ENCODE measurements at places on chromosomes 16 and 17.

DNA sequence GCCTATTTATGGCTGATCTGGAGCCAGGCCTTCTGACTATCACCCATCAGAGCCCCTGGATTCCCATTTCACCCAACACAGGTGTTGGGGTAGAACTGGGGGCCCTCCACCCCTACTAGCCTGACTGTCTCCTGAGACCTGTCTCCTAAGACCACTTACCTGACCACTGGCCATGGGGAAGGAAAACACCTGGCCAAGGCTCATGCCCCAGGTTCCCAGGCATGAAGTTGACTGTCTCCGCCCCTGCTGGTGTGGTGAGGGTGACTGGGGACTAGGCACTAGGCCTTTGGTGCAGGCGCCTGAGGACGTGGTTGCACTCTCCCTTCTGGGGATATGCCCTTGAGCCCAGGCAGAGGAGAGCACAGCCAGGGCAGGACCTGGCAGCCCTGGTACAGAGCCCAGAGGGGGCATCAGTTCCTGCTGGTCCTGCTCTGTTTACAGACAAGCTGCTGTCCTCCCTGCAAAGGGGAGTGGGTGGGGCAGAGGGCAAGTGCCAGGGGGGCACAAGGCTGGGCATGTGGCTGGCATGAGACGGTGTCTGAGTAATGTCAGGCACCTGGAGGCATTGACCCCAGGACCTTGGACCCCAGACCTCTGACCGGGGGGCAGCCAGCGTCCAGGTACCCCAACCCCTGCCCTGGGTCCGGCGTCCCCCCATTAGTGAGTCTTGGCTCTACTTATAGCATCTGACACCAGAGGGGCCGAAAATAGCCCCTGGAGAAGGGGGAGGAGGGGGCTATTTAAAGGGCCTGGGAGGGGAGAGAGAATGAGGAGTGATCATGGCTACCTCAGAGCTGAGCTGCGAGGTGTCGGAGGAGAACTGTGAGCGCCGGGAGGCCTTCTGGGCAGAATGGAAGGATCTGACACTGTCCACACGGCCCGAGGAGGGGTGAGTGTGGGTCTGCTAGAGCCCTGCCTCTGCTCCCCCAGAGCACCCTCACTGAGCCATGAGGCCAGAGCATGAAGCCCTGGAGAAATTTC lies at the start of gene TCAP:
TSS of gene TCAP (plus strand) at position 769 of the 981 bp plus-strand sequence. CDS start at position 780, 11 bp downstream.
- no peak for DNase-seq

GRCh38 chr16:68782198-68783174 lies 45.4 kb downstream of the CDH1 start:
- no peak for DNase-seq

DNA sequence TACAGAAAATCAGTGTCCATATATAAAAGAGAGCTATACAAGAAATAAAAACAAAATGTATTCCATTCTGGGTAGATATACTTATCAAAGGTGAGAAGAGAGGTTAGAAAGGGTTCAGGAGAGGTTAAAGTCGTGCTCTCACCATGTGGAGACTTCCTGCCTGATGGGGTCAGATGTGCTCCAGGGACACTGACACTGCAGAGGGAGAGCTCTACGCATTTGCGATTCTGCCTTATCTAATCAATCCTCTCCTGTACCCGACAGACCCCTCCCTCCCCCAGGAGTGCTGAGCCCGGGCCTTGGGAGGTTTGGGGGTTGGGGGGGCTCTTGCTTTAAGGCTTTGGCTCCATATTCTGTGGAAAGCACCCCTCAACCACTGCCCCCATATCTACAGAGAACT lies 16.6 kb upstream of the SLC5A11 start:
- DNase-seq = no peak

GRCh38 chr17:75810216-75810615 lies 25.6 kb downstream of the UNK start:
- DNase-seq = no peak
